ENCODE measurements at places on chromosomes 11 and 22.
A peak's percentile ranks its signal among the peaks of the same experiment; 100 is the strongest.

- DNase-seq: no peak
These were observed 11.6 kb upstream of the EXT2 start for GRCh38 chr11:44083906-44084305.

DNA sequence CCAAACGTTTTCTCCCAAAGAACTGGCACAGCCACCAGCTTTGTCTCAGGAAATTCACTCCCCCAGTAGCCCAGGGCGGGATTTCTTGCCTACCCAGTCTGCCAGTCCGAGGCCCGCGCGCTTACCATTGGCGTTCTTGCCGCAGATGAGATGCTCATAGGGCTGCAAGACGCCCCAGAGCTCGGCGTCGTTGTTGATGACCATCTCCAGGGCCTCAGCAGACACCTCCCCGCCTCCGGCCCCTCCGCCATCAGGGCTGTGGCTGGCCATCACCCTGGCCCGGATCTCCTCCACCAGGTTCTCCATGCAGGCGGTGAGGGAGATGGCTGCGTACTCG lies 1.3 kb downstream of the ABTB2 start:
- no peak for DNase-seq

DNA sequence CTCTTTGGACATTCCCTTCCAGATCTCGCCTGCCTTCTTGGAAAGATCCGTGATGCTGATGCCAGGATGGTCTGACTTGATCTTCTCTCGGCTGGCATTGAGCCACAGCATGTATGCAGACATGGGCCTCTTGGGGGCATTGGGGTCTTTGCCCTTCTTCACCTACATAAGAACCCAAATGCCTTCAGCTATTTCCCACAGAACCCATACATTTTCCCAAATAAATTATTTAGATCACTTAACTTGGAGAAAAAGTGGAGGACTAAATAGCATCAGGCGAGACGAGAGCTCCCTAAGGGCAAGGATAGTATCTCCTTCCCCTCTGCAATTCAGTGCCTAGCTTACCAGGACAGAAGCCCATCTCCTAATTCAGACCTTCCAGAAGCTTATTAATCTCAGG lies 3.0 kb upstream of the TNKS1BP1 start:
- no peak for DNase-seq

- no peak for DNase-seq
These were observed 4.3 kb upstream of the TBC1D22A start for GRCh38 chr22:46758121-46758520.

DNA sequence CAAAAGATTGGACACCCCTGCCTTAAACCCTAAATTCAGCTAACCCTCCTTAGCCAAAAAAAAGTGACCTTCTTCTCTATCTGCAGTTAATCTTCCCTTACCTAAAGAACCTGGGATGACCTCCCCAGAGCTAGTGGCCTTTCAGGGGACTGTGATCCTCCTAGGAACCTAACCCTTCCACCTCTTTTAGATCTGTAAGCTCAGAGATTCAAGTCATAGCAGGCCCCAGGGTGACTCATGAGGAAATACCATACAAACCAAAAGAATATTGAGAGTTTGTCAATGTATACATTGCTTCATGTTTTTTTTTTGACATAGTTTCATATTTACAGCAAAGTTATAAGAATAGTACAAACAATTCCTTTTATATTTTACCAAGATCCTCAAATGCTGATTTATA lies 38.3 kb upstream of the CXCR5 start:
- peak; percentile 63 for DNase-seq

DNA sequence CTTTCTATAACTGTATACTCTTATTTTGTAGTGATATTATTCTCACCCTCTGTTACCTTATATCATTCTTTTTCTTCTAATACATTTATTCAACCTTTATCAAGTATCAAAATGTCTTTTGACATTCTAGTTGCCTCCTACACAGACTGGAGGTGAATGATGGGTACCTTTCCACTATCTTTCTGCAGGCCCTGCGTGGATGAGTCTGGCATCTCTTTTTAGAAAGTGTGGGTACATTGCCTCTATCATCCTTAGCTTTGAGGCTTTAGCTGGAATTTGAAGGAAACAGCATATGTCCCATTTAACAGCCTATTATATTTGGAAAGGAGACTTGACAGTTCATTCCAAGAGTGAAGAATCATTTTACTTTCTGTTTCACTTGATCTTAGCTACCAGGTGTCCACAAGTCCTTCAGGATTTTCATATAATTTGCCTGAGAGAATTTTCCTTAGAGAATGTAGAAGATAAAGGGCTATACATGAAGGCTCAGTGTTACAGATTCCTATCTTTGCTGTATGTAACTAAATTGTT lies 192.0 kb downstream of the CWF19L2 start:
- DNase-seq: no peak

GRCh38 chr11:126450806-126451205 lies 95.3 kb downstream of the ST3GAL4 start:
- DNase-seq: no peak

- no peak for DNase-seq
These were observed 176.4 kb downstream of the KIRREL3 start for GRCh38 chr11:126824035-126824607.

DNA sequence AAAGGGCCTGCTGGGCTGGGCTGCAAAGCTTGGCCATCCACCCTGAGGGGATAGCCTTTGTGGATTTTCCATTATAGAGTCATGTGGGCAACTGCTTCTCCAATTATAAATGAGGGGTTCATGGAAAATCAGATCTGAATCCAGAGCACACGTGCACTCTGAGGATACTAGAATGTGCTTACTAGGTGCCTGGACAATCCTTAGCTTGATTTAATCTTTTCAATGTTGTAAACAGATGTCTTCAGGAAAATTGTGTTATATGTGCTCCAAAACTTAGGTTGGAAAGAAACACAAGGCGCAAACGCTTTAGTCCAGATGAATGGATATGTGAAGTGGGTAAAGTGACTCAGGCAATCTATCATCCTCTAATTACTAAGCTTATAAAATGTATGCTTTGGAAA lies 92.0 kb downstream of the SLC17A6 start:
- DNase-seq: no peak

DNA sequence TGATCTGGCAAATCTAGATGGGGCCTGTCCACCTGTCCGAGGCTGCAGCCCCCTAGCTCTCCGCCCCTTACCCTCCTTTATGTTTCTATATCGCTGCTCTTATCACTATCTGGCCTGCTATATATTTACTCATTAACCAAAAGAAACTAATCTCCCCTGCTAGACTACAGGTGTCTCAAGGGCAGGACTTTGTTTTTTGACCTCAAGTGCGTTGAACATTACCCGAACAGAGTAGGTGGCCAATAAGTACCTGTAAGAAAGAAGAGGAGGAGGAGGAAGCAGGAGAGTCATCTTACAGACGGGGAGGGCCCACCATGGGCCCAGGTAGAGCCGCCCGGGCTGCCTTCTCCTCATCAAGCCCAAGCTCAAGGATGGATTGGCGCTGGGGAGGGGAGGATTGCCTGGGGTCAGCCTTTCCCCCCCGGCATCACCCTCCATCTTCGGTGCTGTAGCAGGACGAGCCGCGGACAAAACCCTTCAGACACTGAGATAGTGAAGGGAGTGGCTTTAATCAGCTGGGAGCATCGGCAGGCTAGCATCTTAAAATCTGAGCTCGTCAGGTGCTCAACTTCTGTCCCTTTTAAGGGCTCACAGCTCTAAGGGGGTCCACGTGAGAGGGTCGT lies 1.2 kb upstream of the P2RY6 start:
- no peak for DNase-seq

DNA sequence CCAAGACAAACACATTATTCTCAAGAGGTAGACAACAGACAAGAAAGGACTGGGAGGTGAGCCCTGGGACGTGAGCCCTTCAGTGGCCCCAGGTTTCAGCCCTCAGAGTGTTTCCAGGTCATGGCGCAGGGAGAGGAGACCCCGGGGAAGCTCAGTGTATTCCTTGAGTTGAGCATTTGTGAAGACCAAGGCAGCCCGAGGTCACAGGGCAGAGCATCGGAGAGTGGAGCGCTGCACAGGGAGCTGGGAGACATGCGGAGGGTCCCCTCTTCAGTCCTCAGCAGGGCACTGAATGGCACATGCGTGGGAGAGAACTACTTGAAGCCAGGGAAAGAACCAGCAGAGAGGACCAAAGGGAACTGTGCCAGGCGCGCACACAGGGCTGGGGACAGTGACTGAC lies 11.7 kb downstream of the KRTAP5-6 start:
- no peak for DNase-seq

DNA sequence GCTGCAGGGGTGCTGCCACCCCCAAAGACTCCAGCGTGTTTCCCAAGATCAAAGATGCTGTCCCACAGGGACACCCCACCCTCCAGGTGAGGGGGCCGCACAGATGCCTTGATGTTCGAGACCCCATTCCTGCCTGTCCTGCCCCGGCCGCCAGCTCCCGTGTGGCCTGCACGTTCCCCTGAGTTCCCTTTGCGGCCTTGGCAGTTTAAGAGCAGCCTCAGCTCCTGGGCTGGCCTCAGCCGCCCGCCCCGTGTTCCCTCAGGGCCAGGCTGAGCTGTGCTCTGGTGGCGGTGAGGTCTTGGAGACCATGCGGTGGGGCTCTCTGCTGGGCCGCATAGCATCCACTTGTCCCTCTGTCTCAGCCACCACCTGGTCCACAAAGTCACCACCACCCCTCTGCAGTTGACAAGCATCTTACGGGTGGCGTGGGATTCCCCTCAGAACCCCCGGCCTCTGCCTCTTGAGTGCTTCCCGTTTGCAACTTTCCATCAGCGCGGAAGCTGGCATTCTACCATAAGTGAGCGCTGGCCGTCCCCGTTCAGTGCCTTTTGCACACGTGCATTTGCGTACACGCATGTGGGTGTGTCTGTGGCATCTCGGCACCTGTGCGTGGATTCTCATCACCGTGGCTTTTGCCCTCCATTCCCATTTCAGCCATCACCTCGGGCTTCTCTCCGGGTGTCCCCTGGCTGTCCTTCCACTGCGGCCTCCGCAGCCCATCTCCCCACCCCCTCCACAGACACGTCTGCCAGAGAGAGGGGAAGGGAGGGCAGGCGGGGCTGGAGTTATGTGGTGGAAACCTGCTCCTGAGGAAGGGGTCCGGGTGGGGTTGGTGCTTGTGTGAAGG lies 35.9 kb downstream of the CTTN start:
- DNase-seq: no peak

DNA sequence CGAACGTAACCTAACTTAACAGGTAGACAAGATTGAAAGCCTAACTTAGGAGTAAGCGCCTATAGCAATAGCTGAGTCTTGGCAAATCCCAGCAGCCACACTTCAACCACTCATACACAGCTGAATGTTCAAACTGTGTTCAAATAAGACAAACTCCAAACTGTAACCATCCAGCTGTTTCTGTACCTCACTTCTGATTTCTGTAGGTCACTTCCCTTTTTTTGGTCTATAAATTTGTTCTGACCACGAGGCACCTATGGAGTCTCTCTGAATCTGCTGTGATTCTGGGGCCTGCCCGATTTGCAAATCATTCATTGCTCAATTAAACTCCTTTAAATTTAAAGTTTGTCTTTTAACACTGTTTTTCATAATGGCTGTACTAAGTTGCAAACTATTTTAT lies 8.2 kb upstream of the TENM4 start:
- DNase-seq: no peak

- no peak for DNase-seq
These were observed 10.0 kb upstream of the TMEM191C start for GRCh38 chr22:21457023-21457787.

GRCh38 chr22:40436505-40437431 lies 66.4 kb downstream of the SGSM3 start:
- peak; percentile 29 for DNase-seq

DNA sequence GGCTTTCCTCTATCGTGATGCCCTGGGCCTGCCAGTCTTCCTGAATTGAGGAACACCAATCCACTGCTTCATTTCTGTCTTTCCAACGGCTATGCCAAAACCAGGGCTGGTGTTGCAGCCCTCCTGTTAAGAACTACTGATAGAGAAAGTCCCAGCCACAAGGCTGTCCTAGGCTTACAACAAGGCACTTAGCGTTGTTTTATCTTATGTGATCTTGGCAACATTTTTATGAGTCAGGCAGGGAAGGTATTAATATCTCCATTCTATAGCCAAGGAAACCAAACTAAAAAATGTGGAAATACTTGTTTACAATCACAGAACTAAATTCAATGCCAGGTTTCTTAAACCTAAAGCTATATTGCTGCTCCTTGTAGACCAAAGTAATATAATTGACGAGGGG lies 89.9 kb upstream of the AMOTL1 start:
- DNase-seq: no peak

GRCh38 chr11:128579798-128580504 lies 7.4 kb downstream of the ETS1 start:
- DNase-seq: no peak

- no peak for DNase-seq
These were observed 35.8 kb downstream of the RRAS2 start for GRCh38 chr11:14323118-14323676.

DNA sequence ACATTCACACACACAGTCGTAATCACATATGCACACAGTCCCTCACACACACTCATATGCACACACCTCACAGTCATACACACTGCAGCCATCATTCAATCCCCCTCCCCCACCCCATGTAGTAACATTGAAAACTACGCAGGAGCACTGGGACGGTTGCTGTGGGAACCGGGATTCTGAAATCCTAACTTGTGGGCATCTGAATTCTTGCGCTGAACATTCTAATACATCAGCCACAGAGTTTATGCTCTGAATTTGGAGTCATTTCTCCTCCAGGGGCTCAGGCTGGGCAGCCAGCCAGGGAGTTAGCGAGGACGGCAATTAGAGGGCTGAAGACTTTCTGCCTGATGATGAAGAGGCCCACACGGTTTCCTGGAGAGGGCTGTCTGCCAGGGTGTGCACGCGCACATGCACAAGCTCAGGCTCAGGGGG lies 32.7 kb downstream of the CD6 start:
- DNase-seq: no peak

- DNase-seq: no peak
These were observed 26.7 kb downstream of the TCF20 start for GRCh38 chr22:42243802-42244060.

- DNase-seq: no peak
These were observed 66.3 kb upstream of the NAV2 start for GRCh38 chr11:19646308-19646707.

- no peak for DNase-seq
These were observed 307.5 kb upstream of the ZC3H12C start for GRCh38 chr11:109785714-109786113.

GRCh38 chr22:27711756-27712155 lies 89.8 kb downstream of the MN1 start:
- no peak for DNase-seq

DNA sequence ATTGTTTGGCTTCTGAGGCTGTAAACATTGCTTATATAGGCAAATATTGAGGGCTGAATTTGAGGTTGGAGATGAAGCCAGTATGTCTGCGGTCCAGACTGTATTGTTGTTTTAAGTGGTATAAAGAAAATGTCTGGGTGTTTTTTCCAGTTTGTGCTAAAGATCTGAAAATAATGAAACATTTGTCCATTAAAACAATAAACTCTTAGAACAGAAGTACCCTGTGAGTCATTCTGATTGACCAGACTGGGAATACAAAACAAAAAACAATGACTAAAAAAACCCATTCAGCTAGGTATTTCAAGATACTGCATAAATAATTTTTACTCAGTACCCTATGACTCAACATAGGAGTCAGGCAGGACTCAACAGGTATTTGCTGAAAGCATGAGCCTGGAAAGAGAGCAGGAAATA lies 20.4 kb downstream of the ALKBH8 start:
- peak; percentile 17 for DNase-seq

- no peak for DNase-seq
These were observed 27.8 kb downstream of the CREB3L1 start for GRCh38 chr11:46305295-46305694.

Measured in HTR-8/SVneo (cell line).